Activated CD4-positive, alpha-beta T cell treated with anti-CD3 and anti-CD28 coated beads, Interleukin-2, amount 50 U/mL, for 24 hours (primary cell): ENCODE measurements at places on chromosomes 16 and 17.

- DNase-seq, result no peak
These were observed 126.6 kb downstream of the C16orf95 start for GRCh38 chr16:87190288-87191230.

DNA sequence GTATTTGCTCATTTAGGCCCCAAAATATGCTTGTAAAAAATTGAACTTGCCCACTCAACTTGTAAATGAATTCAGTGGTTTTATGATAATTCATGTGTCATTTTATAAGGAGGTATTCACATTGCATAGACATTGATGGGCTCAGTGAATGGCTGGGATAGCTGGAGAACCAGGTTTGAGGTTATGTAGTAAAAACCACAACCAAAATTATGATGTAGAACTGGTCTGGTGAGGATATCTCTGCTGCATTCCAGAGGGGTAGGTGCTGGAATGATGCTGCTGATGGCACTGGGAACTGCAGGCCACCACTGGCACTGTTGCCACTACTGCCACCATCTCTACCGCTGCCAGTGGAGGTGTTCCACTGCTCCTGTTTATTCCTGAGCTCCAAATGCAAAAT is 21.5 kb upstream of the RABEP1 start:
- no peak for DNase-seq

DNA sequence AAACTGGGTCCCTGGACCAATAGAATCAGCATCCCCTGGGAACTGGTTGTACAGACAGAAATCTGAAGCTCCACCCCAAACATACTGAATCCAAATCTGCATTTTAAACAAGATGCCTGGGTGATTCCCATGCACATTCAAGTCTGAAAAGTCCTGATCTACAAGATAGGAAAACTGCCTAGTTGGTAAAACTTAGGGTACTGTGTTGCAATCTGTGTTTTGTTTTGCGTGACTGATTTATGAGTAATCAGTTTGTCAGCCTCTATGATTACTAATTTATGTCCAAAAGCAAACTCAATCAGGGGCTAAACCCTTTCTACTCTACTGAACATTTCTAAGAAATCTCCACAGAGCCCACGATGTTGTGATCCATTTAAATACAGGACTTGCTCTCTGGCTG is 103.8 kb downstream of the YPEL2 start:
- no peak for DNase-seq

- DNase-seq, result no peak
These were observed 102.6 kb downstream of the SDR42E1 start for GRCh38 chr16:81908466-81909262.

- DNase-seq, result no peak
These were observed 17.8 kb downstream of the PLLP start for GRCh38 chr16:57266531-57267260.

GRCh38 chr17:50672831-50673551 is 34.7 kb downstream of the ANKRD40 start:
- no peak for DNase-seq

DNA sequence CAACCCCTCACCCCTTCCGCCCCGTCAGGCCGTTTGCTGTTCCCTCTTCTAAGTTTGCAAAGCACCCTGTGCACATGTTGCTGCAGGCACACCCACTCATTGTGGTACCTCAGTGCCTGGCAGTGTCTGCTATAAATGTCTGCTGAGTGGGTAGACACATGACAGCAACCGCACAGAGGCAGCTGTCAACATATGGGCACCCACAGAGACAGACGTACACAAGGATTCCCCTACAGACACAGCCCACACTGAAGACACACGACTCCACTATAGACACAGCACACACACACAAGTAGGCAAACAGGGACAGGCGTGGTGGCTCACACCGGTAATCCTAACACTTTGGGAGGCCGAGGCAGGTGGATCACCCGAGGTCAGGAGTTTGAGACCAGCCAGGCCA is 17.8 kb upstream of the CRK start:
- DNase-seq, result no peak

DNA sequence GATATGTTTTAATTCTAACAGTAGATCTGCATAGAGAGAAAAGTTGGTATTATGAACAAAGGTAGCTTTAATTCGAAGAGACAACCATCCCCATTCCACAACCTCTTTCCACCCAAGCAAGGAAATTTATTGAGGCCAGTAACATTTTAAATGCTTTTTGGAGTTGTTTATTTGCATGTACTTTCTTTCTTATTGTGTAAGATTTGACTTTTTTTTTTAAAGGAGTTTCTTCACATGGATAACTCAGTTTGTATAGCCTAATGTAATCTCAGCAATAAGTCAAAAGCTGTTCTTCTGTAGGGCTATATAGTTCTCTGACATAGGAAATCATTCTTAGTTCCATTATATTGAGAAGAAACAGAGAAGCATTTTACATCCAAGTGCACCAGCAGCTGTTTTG is 163.3 kb downstream of the PRKCA start:
- no peak for DNase-seq

- no peak for DNase-seq
These were observed 245.2 kb downstream of the SEC14L1 start for GRCh38 chr17:77385750-77386501.

GRCh38 chr17:50201276-50201854 is at the start of gene COL1A1:
Gene COL1A1, minus strand, starts transcription at chr17:50201631. Its CDS starts 118 bp downstream, at chr17:50201513.
- DNase-seq, result no peak

GRCh38 chr17:40151414-40151963 is 11.2 kb downstream of the CASC3 start:
- no peak for DNase-seq

DNA sequence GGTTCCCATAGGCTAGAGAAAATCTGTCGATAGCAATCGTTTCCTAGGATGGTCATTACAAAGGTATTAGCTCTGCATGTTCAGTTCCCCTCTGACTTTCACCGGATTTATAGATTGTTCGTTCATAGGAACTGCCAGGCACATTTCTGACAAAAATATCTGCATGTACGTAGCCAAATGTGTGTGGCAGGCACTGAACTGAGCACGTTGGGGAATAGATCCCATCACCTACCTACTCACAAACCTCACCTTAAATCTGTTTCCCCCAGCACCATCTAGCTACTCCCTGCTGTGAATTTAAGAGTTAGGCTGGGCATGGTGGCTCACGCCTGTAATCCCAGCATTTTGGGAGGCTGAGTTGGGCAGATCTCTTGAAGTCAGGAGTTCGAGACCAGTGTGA is 64.5 kb upstream of the TANC2 start:
- DNase-seq, result no peak

DNA sequence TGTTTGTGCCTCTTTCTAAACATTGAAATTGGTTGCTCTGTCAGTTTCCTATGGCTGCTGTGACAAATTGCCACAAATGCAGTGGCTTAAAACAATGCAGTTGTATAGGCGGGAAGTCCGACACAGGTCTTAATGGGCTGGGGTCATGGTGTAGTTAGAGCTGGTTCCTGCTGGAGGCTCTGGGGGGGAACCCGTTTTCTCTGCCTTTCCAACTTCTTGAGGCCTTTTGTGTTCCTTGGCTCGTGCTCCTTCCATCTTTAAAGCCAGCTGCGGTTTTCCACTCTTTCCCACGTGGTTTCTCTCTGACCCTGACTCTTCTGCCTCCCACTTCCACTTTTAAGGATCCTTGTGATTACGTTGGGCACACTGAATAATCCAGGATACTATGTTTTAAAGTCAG is 12.5 kb downstream of the EPN2 start:
- no peak for DNase-seq

DNA sequence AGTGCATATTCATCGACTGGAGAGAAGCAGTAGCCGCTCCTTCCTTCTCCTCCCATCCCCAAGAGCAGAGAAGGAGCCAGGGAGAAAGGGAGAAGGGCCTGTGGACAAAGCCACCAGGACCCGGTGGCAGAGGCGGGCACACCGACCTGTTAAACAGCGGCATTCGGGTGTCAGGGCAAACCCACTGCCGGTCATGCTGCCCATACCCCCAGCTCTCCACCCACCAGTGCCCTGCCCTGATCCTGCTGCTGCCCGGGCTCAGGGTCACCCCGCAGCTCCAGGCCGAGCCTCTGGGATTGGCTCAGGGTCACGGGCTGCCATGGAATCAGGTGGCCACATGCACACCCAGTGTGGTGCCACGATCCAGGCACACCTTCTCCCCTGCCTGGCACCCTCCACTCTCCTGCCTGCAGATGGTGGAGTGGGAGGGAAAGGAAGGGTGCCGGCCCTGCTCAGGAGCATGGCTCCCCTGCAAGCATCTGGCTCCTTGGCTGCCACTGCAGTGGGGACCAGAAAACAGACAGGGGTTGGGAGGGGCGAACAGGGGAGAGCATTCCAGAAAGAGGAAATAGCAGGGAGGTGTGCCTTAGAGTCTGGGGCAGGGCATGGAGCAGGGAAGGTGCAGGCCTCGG is 18.3 kb upstream of the RASD1 start:
- no peak for DNase-seq
